GF-D8 (cell line): ENCODE measurements at places on chromosomes 13 and 19.
A peak's percentile ranks its signal among the peaks of the same experiment; 100 is the strongest.

GRCh38 chr13:98858191-98858590 lies 105.7 kb upstream of the SLC15A1 start:
- DNase-seq: no peak

GRCh38 chr19:4396949-4397783 lies 3.2 kb downstream of the SH3GL1 start:
- DNase-seq: no peak

GRCh38 chr13:75458696-75459422 lies 23.1 kb downstream of the TBC1D4 start:
- no peak for DNase-seq

DNA sequence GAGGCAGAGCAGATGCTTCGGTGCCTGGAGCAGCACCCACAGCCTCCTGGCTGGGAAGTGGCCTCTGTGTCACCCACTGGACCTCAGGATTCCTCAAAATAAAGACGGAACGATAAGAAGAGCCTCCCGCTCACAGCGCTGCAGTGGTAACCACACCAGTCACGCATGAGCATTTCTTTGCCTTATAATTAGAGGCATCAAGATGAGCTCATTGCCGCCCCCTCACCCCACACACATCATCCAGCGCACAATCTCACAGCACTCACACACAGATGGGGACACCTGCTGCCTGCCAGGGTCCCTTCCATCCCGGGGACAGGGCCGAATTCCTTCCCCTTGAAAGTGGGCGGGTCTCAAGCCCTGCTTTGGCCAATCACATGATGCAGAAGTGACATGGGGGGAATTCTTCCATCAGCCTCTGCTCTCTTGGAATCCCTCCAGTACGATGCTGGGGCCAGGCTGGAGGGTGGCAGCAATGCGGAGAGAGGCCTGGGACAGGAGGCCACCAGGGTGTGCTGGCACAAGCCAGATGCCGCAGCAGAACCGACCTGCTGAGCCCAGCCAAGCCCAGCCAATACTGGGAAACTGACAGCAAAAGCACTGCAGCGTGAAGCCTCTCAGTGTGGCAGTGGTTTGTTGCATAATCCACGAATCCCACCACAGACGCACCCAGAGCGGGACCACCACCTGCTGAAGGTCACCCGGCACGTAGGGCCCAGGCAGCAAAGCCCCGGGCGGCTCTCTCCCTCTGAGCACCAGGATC lies 16.0 kb downstream of the PIP5K1C start:
- DNase-seq: no peak

DNA sequence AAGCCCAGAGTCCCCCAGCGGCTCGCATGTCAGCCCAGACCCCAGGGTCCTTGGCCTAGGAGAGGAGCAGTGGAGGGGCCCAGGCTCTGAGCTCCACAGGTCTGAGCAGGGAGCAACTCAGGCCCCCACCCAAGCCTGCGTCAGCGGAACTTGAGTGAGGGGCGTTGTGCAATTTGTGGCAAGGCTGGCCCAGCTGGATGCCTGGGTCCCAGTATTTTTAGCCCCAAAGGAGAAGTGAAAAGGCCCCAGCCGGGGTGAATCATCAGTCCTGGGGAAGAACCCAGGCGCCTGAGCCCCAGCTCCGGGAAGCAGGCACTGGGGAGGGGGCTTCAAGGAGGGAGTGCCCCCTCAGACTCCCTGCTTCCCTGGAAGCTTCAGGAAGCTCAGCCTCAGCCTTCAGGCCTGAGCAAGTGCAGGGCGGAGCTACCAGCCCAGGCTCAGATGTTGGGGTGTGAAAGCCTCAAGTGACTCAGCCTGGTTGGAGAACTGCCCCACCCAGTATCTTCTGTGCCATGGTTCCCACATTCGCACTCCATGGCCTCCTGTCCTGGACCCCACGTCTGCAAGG lies 7.2 kb downstream of the MED29 start:
- peak; percentile 60 for DNase-seq

- DNase-seq: peak; percentile 82
Measured at GRCh38 chr19:16449330-16449961, 22.3 kb downstream of the EPS15L1 start.
